ENCODE measurements at places on chromosomes 11 and 22.

GRCh38 chr11:70353900-70354568, 44.3 kb upstream of the CTTN start:
- DNase-seq, result no peak

GRCh38 chr11:30960387-30960992, 374.3 kb upstream of the MPPED2 start:
- no peak for DNase-seq

GRCh38 chr11:19379465-19379864, 138.7 kb upstream of the E2F8 start:
- DNase-seq, result no peak

GRCh38 chr22:48895831-48896765, 931.6 kb downstream of the BRD1 start:
- no peak for DNase-seq

- no peak for DNase-seq
These were observed 30.4 kb upstream of the MMP20 start for GRCh38 chr11:102655547-102655946.

- DNase-seq, result no peak
These were observed 14.5 kb downstream of the TMEM25 start for GRCh38 chr11:118545533-118545932.

DNA sequence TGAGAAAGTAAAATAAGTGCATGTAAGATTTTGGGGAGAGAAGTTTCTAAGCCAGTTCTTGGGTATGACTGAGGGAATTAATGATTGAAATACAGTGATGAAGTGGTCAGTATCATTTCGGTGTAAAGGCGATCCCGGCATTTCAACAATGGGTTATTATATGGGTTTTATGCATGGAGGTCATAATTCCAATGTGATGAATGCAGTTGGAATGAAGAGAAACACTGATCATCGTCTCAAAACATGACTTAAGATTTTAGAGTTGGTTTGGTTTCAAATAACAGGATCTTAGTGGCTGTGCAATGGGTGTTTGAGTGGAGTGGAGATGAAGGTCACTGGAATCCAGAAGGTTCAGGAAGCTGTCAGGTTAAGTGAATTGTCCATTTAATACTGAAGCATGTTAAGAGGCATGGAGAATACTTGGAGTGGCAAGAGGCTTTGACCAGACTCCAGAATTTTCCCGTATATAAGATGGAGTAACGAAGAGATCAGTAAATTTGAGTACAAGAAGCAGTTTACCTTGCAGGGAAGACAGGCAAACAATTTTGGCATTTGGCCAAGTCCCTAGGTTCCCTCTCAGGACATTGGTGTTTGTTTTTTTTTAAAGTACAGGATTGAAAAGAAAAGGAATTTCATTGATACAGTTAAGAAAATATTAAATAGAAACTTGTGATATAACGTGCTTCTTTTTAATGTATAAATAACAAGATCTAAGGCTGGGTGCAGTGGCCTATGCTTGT, 96.4 kb upstream of the BIRC3 start:
- no peak for DNase-seq

- DNase-seq, result no peak
These were observed 511.8 kb downstream of the METTL15 start for GRCh38 chr11:28619846-28620540.

DNA sequence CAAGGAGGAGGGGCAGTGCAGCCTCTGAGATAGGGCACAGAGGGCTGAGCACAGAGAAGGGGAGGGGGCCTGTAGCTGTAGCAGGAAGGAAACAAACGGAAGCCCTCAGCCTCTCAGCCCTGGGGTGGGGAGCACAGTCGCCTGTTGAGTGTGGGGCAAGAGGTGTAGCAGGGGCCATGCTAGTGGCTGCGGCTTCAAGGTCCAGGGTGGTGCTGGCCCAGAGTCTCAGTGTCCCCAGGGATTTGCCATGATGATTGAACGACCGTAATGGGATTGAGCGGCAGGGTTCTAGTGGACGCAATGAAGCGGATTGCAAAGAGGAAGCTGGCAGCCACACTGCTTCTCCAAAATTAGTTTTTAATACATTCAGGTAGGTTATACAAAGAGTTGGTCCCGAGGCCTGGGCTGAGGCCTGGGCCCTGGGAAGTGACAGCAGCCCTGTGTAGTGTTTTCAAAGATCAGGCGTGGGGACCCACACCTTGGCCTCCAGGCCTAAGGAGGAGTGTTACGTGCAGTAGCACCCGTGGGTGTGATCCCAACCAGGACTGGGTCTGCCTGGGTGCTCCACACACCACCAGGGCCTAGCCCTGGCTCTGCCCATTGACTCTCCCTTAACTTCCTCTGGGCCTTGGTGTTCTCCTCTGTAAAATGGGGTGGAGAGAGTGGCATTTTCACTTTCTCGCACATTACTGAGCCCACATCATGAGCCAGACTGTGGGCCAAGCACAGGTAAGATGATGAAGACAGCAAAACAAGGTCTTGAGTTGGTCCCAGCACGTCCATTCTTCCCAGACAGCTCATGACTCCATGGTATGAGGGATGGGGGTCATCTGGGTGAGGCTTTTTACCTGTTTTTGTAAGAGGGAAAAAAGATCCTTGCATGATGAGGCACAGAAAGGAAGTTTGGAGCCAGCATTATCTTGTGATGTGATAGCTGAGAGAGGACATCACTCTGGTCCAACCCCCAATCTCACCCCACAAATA, 13.1 kb downstream of the LRRC32 start:
- no peak for DNase-seq

GRCh38 chr22:48592488-48592887, 1235.2 kb downstream of the BRD1 start:
- no peak for DNase-seq

DNA sequence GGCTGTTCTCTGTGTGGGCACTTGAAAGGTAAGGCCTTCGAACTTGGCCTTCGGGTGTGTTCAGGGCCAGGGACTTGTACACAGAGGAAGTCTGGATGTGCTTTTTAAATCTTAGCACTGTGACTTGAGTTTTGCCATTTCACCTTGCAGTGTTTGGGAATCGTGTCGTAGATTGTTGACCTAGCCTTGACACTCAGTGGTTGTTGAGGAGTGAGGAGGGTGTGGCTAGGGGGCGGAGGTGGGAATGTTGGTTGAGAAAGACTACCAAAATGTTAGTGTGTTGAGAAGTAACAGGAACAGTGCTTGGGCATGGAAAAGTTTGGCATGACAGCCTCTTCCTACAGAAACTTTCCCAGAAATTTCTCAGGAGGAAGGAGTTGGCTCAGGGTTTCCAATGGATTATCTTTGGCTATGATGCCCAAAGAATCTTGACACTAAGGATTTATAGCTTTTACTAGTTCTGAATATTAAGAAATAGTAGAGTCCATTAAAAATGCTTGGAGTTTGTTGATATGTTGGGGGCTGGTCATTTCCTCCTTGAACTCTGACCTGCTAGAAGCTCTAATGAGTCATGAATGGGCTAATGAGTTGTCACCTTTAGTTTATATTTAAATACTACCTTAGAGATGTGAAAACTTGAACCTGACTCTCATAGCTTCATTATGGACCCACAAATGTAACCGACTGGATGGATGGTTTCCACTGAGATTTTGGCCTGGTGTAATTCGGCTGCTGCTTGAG, 40.6 kb downstream of the BARX2 start:
- DNase-seq, result no peak

DNA sequence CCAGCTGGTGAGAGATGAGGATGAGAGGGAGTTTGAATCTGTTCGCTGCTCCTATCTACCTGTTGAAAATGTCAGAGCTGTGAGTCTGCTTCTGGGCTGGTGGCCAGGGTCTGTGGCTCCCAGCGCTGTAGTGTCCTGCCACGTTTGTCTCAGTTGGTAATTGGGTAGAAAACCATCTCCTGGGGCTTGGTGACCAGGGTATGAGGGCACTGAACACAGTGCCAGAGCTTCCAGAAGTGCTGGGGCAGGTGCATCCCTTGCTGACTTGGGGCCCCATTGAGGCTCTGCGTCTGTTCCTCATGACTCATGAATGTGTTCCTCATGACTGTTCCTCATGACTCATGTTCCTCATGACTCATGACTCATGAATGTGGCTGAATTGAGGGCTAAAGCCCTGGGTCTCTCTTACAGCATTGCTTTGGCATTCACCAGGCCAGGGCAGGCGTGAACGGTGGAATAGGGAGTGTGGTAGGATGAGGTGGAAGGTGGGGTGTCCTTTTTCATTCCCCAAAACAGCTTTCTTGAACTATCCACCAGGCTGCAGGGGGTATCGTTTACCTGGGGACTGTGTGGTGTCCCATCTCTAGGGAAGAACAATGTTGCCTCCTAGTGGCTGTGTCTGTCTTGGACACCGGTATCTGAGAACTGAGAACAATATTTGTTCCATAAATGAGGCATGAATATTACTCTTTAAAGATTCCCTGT, 139.5 kb downstream of the COMMD9 start:
- DNase-seq, result no peak

GRCh38 chr11:122597511-122597910, 58.0 kb upstream of the UBASH3B start:
- DNase-seq, result no peak

- no peak for DNase-seq
These were observed 265.9 kb downstream of the LARGE1 start for GRCh38 chr22:33654173-33654895.

- DNase-seq, result no peak
These were observed 11.1 kb downstream of the MS4A8 start for GRCh38 chr11:60710482-60710881.

DNA sequence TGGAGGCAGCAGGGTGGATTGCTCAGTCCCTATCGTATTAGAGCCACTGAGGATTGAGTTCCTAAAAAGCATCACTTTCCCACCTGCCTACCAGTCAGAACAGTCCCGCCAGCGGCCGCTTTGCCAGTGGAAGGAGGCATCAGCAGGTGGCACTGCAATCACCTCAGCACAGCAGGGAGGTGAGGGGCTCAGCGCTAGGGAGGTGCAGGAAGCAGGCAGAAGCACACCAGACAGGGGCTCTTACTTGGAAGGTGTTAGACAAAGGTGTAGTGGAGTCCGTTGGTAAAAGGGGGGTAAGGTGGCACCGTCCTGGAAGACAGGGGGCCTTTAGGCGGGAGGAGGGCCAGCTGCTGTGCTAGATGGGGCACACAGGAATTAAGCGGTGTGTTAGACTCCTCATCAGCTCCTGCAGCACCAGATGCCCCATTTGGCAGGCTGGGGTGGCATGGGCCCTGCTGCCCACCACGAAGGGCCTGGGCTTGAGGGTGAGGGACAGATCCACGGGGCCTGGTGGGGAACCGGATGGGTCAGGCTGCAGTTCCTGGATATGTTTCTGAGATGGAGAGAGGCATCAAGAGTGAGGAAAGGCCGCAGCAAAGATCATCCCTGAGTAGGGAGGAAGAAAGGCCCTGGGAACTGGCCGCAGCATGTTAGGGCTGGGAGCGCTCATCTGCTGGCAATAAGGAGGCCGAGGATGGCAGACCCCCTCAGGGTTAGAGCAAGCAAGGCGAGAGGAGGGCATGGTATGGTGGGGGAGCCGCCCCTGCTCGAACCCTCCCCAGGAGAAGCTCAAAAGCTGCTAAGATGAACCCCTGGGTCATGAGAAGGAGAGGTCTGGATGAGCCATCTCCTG, 42.5 kb downstream of the C11orf58 start:
- DNase-seq, result no peak

- DNase-seq, result no peak
These were observed 859 bp upstream of the ACCS start for GRCh38 chr11:44065161-44065661.

DNA sequence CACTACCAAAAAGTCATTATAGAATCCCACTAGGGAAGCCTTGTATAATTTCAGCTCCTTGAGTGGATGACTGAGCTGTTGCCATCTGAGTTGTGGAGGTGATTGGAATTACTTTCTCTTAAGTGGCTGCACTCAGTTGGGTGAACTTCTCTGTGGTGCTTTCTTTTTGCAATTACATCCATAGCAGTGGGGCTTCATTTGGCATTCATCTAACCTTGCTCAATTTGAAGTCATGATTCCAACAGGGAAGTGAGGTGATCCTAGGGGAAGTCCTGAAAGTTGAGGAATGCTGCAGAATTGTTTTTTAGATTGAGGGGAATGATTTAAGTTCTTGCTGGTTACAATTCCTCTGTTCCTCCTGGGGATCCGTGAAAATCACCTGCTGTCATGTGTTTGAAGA, 39.6 kb downstream of the ARHGAP42 start:
- no peak for DNase-seq

GRCh38 chr11:106683435-106683834, 334.8 kb downstream of the GUCY1A2 start:
- no peak for DNase-seq

- DNase-seq, result no peak
These were observed 144.4 kb downstream of the NCAM1 start for GRCh38 chr11:113105592-113105991.

- DNase-seq, result no peak
These were observed 526.1 kb downstream of the BRD1 start for GRCh38 chr22:49301398-49302149.

- no peak for DNase-seq
These were observed 21.9 kb upstream of the LYVE1 start for GRCh38 chr11:10590218-10590915.

GRCh38 chr22:33038131-33038772, 19.9 kb downstream of the SYN3 start:
- no peak for DNase-seq

- no peak for DNase-seq
These were observed 645.6 kb upstream of the LUZP2 start for GRCh38 chr11:23851216-23851615.

DNA sequence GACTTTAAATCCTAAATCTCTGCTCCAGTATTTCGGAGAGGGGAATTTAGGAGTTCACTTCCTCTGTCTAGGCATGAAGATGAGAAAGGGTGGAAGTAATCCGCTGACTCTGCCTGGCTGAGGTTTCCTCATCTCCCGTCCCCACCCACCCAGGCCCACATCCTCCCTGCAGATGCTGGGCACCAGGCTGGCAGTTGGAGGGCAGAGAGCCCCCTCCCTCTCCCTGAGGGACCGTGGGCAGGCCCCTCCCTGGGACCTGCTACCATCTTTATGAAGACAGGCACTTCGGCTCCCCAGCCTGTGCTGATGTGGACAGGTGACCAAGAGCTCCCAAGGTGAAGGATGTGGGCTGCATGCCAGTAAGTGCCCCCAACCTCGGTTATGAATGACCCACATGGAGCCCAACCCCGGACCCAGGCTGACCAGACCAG, 6.7 kb downstream of the CASTOR1 start:
- no peak for DNase-seq

DNA sequence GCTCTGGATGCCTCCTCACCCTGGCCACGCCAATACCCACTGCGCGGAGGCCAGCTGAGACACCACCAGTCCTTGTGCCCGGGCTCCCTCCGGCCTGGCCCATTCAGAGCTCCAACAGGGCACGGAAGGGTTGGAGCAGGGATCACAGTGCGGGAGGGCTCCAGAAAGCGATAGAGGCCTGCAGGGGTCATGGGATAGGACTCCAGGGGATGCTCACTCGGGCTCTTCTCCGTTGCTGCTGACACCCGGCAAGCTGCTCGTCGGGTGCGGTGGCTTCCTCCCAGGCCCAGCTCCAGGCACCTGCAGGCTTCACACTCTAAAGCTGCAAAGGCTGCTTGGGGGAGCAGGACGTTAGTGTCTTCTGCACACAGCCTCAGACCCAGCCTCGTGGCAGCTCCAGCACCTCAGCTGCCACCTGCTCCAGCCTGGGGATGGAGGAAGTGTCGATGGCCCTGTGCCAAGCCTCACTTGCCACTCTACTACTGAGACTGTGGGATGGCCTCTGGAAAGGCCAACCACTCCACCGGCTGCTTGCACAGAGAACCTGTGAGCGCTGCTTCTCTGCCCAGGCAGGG, 10.6 kb downstream of the WNT7B start:
- no peak for DNase-seq

All from CD4-positive, alpha-beta T cell treated with Interleukin-6 for 4 hours (primary cell).